ENCODE measurements at places on chromosomes 7 and 10. TPM values are rescaled to one million over a fixed set of nuclear protein-coding genes. Genes with fewer than 3 reads are reported as not detected.

LIPM gene
- not detected for total RNA-seq

DNA sequence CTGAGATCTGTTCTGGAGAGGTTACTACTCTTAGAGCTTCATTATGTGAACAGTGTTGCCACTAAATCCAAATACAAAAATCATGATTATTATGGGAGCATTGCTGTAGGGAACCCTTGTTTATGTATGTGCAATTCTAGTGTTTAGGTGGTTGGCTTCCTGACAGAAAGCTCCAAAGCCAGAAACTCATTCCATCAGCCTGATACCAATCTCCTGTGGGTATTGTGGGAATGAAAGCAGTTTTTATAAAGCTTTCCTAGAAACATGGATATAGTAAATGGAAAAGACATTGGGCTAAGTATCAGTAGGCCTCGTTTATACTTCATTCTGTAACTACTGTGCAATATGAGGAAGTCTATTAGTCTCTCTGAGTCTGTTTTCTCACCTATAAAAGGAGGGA is 6.4 kb downstream of the SDK1 start:
- DNase-seq, result no peak

DNA sequence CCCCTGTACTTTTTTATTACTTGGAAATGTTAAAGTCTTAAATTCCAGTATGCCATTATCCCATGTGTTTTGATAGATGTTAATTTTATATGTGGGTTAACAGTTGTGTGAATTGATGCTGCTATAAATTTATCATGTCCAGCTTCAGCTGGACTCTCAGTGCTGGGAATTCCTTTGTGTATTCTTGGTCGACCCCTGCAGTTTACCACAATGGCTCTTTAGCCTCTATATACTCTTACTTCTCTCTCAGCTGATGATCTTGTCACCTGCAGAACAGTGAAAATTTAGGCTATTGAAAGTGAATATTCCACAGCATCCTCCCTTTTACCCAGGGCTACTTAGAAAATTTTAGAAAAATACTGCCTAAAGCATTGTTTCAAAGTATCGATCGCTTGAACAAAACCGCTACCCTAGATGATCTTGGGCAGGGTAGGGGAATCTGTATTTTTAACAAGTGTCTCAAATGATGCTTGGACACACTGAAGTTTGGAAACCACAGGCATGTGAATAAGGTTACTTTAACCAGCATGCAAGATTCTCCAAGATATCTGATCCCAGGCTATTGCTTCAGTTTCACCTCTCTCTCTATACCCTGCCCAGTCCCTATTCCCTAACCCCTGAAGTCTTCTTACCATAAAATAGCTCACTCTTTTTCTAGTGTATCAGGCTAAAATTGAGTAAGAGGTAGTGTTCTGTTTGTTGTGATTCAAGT is 25.4 kb downstream of the LCOR start:
- DNase-seq, result no peak

DNA sequence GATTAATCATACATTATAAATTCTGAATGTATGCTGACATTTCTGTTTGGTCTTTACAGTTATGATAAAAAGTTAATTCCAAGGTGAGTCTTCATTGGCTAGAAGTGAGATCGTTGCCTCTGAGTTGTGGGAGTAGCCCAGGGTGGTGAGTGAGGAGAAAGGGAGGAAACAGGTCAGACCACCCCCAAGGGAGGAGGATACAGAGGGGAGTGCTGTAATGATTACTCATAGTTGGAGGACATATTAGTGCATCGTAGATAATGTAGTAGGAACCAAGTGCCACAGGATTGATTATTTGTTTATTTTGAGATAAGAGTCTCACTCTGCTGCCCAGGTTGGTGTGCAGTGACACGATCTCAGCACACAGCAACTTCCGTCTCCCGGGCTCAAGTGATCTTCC is 672.2 kb downstream of the INHBA start:
- DNase-seq, result no peak

THSD7A gene
- 15.8 TPM for total RNA-seq

DNA sequence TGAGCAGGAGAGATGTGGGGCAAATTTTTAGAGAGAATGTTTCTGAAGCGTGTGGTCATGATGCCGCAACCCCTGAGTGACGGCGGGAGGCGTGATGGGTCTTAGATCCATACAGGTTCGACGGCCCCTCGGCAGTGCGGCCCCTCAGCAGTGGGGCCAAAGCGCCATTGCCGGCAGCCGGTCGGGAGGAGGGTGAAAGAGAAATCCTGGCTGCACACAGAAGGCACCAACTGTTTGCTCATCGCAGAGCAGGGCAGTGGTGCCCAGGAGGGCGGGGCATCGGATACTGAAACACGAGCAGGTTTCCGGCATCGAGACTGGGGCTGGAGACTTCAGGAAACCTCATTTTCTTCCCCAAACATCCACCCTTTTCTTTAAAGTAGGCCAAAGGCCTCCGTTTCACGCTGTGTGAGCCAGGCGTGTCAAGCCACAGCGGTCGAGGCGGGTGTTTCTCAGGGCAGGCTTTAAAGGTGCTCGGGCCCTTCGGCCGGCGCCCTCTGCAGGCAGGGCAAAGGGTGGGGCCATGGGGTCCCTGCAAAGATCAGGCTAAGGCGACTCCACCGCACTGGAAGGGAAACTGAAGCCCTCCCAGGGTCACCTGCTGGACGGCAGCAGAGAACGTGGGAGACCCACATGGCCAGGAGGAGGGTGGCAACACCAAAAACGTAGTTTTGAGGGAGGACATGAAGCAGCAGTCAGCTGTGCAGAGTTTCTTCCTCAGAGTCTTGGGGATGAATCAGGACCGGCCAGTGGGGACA is 42.0 kb upstream of the PPP2R2D start:
- DNase-seq, result no peak

GRCh38 chr10:38163617-38164016 is 69.5 kb downstream of the ZNF37A start:
- no peak for DNase-seq

- no peak for DNase-seq
Measured at GRCh38 chr7:37142958-37143357, 305.7 kb downstream of the ELMO1 start.

- DNase-seq, result no peak
Measured at GRCh38 chr10:51881213-51881612, 181.8 kb upstream of the CSTF2T start.

DNA sequence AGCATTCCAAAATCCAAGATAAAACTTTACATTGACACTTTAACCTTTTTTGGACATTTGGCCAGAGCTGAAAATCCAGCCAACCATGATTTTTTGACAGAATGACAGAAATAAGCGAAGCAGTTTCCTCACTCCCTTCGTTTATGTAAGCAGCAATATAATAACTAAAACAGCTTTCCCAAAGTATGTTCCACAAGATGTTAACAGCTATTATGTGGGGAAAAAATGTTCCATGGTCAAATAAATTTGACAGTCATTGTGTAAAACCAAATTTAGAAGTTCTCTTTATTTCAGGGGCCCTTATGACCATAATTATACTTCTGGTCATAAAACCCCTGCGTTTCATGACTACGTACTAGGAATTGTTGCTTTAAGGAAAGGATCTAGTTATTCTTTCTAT is 416.5 kb downstream of the MAGI2 start:
- DNase-seq, result no peak

TBC1D12 gene
- total RNA-seq, result 21.4 TPM

NKX2-3 gene
- not detected for total RNA-seq

DNA sequence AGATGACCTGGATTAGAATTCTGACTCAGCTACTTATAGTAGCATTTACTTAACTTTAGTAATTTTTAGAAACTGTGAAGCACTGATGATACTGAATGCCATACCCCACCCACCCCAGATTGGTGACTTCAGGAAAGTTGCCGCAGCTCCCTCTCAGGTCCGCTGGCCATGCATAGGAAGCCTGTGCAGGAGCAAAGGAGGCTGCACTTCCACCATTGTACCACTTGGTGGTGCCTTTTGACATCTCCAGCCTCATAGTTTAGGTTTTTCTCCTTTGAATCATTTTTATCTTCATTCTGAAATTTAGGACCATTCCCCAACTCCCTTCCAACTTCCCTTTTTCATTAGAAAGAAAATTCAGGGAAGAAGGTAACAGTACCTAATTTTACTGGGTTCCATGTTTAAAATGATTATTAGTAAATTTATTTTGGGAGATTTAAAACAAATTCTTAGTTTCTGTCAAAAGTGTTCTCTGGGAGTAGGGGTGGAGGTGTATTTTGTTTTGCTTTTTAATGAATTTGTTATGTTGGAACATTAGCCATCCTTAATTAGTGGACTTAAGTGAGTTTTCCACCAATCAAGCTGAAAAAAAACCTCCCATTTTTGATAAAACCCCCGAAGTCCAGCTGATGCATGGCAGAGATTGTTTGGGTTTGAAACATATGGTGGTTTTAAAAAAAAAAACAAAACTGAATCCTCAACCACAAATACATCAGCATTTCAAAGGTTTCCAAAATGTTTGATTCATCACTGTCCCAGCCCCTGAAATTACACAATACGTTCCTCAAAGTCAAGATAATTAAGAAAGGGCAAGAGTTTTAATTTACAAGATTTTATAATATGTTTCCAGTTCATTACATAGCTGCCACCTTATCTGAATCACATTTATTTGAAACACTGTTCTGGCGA is 109.6 kb downstream of the WNT2 start:
- DNase-seq, result peak; percentile 44

GRCh38 chr10:98555021-98555619 is 108.4 kb upstream of the HPS1 start:
- no peak for DNase-seq

- no peak for DNase-seq
Measured at GRCh38 chr10:93851169-93851568, 42.6 kb upstream of the SLC35G1 start.

GRCh38 chr10:76113952-76114351 is 682.5 kb downstream of the LRMDA start:
- DNase-seq, result no peak

GRCh38 chr7:150856303-150857275 is 4.3 kb downstream of the AOC1 start:
- no peak for DNase-seq

DNA sequence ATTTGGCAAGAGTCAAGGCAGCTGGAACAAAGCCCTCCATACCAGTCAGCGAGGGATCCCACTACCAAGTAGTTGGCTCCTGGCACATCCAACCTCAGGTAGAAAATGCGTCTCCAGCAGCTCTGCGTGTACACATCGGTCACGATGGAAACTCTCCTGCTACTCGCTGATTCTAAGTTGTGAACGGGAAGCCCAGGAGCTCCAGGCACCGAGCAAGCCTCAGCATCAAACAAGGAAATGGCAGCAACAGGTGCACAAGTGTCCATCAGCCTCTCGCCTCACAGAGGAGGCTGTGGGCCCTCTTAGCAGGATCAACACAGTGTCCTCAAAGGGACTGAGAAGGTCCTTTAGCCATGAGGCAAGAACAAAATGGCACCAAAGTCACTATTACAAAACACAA is 127.0 kb downstream of the TCERG1L start:
- no peak for DNase-seq

- DNase-seq, result no peak
Measured at GRCh38 chr10:118513174-118513573, 82.3 kb downstream of the PRLHR start.

- DNase-seq, result no peak
Measured at GRCh38 chr10:68151453-68151852, 42.2 kb downstream of the MYPN start.

- no peak for DNase-seq
Measured at GRCh38 chr10:21501731-21502347, 23.6 kb downstream of the SKIDA1 start.

DNA sequence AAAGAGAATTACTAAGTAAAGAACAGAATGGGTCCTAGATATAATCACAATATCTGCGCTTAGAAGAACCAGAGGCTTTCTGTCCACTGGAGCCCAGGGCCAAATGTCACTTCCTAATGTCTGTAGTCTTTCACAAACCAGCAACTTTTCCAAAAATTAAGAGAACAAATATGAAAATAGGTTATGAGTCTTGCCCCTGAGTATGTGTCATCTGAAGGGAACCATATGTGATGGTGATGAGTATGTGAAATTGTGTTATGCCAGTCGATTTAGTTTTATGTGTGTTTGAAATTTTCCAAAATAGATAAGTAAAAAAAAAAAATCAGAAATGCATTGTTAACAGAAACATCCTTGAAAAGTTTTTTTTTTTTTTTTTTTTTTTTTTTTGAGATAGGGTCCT is 15.4 kb upstream of the HTR5A start:
- DNase-seq, result no peak

DNA sequence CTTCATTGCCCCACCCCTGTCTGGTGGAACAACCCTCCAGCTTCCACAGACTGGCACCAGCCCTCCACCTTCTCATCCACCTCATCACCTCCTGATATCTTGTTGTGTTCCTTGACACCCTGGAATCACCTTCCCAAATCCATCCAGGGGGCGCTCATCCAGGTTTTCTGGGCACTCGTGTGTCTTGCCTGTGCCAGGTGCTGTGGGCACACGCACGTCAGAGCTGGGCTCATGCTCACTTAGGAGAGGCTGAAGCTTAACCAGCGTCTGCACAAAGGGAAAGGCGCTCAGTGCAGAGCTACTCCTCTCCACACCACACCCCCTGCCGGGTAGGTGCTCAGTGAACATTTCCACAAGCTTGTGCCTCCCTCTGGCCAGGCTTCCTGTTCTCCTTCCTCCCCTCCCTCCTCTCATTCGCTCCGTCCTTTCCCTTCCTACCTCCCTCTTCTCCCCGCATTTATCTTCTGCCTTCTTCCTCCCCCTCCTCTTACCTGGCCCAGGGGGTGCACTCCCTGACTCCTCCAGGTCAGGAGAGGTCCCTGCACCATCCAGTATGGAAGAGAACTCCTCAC is 4.8 kb downstream of the ADCYAP1R1 start:
- DNase-seq, result no peak

- no peak for DNase-seq
Measured at GRCh38 chr7:35781767-35782515, 18.9 kb upstream of the SEPTIN7 start.

GRCh38 chr10:127563718-127564553 is 14.8 kb downstream of the NPS start:
- peak; percentile 28 for DNase-seq

SPDYE5 gene
- not detected for total RNA-seq

DNA sequence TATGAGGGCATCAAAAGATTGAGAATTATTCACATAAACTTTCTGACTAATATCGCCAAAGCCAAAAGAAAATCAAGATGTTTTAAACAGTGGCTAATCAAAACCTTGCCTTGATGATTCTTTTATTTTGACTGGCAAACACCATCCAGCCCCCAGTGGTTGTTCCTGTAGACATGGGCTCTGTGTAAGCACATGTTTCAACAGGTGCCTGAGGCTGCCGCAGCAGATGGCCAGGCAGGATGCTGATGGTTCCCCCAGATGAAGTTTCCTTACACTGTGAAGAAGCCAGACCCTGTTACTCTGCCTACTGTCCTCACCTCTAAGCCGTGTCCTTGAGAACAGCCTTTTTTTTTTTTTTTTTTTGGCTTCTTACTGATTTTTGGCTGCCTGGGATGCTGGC is 146.5 kb downstream of the RAB11FIP2 start:
- DNase-seq, result no peak

CARD11 gene
- 3.2 TPM for total RNA-seq

- DNase-seq, result no peak
Measured at GRCh38 chr7:86262781-86263180, 380.9 kb upstream of the GRM3 start.

GRCh38 chr10:35324196-35324595 is 12.1 kb upstream of the CCNY start:
- no peak for DNase-seq

- DNase-seq, result no peak
Measured at GRCh38 chr10:124299696-124300095, 119.0 kb downstream of the OAT start.

- DNase-seq, result no peak
Measured at GRCh38 chr7:31549611-31550010, 35.7 kb downstream of the ITPRID1 start.

Measured in dermis microvascular lymphatic vessel endothelial cell (primary cell).